ENCODE measurements at places on chromosomes 16 and 17.

DNA sequence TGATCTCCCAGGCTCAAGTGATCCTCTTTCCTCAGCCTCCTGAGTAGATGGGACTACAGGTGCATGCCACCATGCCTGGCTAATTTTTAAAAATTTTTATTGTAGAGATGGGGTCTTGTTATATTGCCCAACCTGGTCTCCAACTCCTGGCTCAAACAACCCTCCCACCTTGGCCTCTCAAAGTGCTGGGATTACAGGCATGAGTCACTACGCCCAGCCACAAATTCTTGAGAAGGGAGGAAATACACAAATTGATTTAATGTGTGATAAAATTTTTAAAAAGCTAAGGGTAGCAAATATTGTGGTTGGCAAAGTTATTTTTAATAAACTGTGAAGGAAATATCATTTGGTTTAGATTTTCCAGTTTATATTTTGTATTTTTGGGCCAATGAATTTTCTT, 9.6 kb downstream of the ITGAD start:
- no peak for DNase-seq

- DNase-seq: no peak
These were observed 309.4 kb upstream of the CDH5 start for GRCh38 chr16:66057057-66057456.

DNA sequence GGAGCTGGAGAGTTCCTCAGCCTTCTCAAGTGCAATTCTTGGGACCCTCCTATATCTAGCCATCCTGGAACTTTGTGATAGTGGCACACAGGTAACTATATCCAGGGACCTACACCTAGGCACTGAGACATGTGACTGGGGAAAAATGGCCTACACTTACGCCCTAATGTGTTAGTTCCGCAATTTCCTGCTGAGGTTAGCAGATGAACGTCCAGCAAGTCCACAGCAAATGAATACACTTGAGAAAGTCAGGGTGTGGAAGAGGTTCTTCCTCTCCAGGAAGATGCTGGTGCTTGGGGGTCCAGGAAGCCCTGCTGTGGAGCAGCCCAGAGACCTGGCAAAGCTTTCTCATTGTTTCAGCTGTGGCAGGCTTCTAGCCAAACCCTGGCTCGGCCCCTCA, 20.8 kb downstream of the PIK3R5 start:
- DNase-seq: no peak

DNA sequence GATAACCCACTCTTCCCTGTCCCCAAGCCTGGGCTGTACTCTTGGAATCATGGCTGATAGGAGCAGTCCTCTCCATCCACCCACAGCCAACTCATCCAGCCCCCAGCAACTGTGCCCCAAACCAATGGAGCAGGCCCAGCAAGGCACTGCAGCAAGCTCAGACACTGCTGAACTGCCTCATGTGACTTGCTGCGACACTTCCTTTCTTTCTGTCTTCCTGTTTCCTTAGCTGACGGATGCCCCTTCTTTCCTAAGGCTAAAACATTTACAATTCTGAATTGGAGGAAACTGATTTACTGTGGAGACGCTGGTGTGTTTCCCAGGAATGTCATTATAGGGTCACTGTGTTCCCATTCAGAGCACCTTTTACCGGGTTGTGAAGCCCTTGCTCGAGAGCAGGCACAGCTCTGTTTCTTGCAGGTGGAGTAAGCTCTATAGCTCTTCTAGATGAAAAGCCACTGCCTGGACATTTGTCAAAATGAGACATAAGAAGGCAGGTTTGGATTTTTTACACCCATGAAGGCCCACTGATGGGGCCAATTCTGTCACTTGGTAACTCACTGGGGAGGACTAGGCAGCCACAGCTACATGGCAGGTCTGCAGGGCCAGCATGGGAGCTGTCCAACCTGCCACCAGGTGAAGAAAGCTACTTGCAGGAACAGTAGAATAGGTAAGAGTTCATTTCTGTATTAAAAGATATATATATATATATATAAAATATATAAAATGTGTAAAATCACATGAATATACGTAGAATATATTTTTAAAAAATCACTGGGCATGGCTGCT, 27.4 kb downstream of the TMEM11 start:
- DNase-seq: no peak

- no peak for DNase-seq
These were observed 111.3 kb downstream of the C16orf78 start for GRCh38 chr16:49484936-49485335.

GRCh38 chr17:71208111-71208704, 912.6 kb upstream of the SOX9 start:
- no peak for DNase-seq

All from activated CD4-positive, CD25-positive, alpha-beta regulatory T cell (primary cell).